ENCODE measurements at places on chromosomes 3 and 15.
A peak's percentile ranks its signal among the peaks of the same experiment; 100 is the strongest.

DNA sequence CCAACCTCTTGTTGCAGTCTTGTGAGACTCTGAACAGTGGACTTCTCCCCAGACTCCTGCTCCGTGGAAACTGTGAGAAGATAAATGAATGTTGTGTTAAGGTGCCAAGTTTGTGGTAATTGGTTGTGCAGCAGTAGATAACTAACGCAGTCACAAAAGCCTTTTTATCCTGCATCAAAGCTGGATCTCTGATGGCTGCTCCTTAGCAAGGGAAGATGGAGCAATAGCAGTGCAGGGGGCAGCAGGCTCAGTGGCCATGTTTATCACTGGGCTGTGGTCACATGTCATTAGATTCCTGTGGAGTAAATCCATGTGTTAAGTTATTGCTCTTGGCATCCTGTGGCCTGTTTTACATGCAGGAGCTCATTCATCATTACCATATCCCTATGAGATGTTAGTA lies 13.5 kb downstream of the CMTM7 start:
- DNase-seq: no peak

GRCh38 chr3:11724615-11725339 lies 81.1 kb upstream of the VGLL4 start:
- DNase-seq: no peak

GRCh38 chr15:29913528-29914135 lies 91.4 kb upstream of the TJP1 start:
- no peak for DNase-seq

GRCh38 chr15:76192715-76193114 lies 118.6 kb downstream of the ETFA start:
- no peak for DNase-seq

DNA sequence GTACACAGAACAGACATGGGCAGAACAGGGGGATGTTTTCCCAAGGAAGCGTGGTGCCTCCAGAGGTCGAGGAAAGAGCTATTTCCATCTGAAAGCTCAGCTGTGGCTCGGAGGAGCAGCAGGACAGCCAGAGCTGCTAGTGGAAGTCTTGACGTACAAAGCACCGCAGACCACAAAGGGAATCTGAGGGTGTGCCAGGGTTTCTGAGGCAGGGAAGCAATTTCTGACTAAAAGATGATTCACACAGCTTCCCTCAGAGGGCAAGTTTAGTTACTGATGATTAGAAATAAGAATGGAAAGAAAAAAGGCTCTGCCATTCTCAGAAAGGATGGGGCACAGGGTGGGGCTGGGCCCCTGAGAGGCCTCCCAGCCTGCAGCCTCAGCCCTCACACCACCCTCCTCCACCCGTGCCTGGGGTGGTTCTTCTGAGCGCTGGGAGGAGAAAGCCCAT lies 45.8 kb upstream of the SEC13 start:
- DNase-seq: no peak

DNA sequence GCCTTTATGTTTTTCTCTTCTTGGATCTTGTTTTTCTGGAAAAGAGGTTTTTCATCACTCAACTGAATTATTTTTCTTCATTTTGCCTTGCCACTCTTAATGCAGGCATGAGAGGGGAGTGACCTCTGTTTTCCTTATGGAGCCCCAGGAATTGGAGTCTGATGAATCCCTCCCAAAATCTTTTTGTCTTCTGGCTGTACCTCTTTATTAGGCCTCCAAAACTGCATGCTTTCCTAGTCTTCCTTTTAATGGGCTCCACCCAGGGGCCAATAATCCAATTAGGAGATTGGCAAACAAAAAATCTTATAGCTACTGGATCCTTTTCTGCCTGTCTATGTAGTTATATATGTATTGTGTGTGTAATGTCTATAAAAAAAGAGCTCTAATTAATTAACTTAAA lies 192.4 kb upstream of the PEX5L start:
- no peak for DNase-seq

- DNase-seq: no peak
These were observed 1491.0 kb downstream of the SI start for GRCh38 chr3:163587342-163587741.

DNA sequence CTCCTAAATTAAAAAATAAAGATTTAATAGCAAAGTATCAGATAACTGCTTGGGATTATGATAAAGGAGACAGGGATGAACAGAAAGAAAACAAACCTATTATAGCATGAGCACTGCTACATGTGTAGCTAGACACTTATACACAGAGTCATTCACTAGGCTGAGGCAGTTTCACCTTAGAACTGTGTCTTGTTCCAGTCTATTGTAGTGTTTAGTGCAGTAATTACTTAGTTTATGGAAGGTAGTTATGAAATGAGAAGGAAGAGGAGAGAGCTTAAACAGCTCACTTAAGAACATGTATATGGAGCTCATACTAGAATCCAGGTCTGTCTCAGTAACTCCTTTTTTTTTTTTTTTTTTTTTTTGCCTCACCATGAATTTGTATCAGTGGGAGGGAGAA lies 441.4 kb downstream of the PDCD6IP start:
- DNase-seq: no peak

GRCh38 chr15:45254405-45254804 lies 2.4 kb downstream of the SLC28A2 start:
- DNase-seq: no peak

- DNase-seq: no peak
These were observed 145.5 kb upstream of the SYNPR start for GRCh38 chr3:63132461-63133250.

GRCh38 chr3:57120451-57121174 lies 44.5 kb downstream of the IL17RD start:
- DNase-seq: no peak

GRCh38 chr3:131224886-131225550 lies 156.6 kb upstream of the NUDT16 start:
- DNase-seq: no peak

DNA sequence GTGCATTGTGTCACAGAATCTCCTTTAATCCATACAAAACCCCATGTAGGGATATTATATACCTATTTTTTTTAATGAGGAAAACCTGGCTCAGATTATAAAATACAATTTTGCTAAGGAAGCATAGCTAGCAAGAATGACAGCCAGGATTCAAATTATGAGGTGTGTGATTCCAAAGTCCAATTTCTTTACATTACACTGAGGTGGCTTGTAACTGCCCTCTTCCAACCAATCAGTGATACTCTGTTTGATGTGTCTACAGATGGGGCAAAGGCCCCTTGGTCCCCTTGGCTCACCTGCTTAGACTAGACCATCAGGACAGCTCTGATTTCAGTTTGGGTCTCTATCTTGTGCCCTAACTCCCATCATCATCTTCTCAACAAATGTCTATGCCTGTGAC lies 120.3 kb upstream of the ADAMTS9 start:
- no peak for DNase-seq

DNA sequence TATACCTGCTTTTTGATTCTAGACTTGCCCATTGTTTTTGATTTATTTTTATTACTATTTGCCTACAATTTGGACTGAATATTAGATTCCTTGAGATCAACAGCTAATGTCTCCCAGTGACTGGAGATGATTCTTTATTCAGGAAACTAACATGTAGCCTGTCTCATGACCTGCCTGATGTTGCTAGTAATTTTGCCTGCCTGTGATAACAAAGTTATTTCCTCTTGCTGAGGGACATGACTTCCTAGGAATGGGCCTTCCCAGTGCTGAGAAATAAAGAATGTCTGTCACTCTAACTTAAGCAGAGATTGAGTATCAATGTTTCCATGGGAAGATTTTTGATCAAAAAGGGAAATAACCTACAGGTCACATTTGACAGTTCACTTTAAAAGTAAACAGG lies 13.4 kb upstream of the NPHP3 start:
- no peak for DNase-seq

DNA sequence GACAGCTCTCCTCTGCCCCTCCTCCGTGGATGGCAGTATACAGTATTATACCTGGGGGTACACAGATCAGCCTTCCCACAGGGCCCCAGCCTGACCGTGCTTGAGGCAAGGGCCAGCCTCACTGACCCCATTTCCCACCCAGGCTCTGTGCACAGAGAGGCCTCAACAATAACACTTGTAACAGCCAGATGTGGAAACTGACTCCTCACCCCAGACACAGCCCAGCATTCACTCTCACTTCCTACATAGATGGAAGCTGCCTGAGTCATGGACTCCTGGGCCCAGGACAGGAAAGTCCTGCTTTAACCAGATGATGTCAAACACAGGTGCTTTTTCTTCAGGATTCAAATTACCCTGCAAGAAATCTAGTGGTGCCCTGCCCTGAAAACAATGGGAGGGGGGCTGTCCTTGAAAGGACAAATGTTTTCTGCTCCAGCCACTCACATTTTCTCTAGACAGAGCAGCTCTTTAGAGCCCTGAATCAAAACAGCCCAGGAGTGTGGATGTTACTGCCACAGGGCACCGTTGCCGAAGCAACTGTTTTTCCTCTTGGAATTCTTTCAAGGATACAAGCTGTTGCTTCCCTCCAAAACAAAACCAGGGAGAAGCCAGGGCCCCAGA lies 16.4 kb downstream of the CCDC12 start:
- DNase-seq: peak; percentile 36

DNA sequence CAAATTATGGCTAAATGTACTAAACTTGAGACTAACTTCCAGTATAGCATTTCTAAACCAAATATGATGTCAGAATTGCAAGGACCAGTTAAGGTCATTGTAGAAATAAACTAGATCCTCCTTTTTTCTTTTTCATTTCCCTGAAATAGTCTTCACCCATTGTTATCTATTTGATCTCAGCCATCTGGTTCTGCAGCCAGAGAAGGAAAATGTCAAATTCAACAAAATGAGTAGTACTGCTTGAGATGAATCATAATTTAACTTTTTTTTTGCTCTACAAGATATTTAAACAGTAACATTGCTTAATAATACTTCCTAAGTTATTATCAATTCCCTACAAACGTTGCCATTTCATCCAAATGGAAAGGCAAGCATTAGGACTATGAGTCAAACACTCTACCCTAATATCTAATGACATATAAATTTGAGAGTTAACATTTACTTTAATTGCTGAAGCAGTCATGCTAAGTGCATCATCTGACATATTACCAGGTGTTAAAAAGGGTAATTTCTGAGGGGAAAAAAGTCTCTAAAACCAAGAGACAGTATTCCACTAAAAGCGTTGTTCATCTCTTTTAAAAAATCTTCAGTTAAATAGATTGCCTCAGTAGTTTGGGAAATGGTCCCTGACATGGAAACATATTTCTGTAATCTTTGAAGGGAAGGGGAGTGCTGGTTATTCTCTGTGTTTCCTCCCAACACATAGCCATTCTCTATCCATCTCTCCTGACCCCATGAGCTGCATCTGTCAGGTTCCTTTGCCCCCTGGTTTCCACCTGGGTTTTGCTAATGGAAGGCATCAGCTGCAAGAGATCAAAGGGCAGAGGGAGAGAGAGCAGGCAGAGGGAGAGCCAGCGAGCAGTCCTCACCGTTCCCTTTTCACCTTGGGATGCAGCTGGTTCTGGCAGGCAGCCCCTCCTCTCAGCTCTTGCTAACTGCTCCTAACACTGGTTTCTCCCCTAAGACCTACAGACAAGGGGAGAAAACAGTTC lies 138.5 kb downstream of the ARPP21 start:
- DNase-seq: no peak

DNA sequence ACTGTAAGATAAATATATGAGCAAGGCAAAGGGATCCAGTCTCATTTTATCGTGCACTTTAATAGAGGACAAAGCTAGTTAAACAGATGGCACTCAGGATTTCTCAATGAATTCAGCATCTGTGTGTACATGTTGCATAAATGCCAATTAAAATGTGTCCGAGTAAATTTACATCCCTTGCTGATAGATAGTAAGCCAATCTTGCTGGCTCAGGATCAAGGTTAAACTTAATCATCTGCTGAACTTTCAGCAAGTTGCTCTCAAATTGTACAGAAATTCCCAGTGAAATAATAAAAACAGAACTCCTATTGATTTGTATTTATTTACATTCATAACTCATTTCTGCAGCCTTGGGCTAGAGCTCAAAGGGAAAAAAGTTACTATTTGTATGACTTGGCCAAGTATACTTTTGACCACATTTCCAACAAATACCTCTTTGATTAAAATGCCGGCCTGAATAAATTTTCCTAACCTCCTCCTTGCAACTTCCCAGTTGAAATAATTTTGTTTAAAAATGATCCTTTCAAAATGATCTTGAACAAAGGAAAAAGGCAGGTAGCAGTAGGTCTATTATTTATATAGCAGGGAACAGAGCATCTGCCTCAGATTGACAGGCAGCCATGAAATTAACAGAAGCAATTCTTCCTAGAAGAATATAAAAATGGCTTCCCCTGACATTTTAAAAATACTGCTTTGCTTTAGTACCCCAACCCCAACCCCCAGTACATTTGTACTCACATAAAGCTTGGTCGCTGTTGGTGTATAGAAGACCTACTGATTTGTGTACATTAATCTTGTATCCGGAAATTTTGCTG lies 1001.9 kb downstream of the ROBO1 start:
- peak; percentile 1 for DNase-seq

- no peak for DNase-seq
These were observed 173.2 kb downstream of the TLE3 start for GRCh38 chr15:69924531-69924930.

GRCh38 chr3:98151241-98151640 lies 4.0 kb downstream of the OR5H14 start:
- DNase-seq: no peak

DNA sequence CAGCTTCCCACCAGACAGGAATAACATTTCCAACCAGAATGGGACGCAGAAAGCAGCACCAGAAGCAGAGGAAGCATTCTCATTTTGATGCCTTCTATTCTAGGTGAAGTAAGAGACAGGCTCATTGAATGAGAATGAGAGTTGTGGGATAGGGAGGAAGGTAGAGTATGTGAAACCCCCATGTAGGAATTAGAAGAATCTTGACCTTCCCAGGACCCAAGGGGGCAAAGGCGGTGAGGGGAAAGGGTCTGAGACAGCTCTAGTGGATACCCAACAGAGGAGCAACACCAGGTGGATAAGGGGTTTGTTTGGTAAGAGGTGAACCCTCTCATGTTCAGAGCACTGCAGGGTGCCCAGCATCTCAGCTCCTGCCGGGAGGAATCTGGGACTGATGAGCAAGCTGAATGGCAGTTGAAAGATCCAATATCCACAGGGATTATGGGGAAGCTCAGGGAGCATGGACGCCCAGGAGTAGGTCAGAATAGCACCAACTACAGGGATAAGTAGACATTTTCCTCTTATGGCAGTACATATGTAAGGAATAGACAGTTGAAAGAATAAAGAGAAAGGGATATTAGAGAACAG lies 77.0 kb downstream of the PLCL2 start:
- DNase-seq: no peak

DNA sequence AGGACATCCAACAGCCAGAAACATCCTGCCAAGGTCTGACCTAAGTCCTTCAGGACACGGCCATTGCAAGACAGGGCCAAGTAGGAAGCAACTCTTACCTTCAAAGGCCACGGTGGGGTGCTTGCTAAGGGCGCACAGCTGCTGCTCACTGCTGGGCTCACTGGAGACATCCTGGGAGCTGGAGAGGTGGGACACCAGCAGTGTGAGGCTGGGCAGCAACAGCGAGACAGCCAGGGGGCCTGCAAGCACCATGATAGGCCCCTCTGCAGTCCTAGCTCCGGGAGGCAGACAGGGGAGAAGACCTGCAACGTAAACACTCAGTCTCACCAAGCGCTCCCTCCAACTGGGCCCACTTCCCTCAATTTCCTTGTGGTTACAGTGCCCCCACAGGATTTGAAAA lies 79.2 kb downstream of the SEMA5B start:
- DNase-seq: no peak

GRCh38 chr3:114958930-114959329 lies 188.2 kb downstream of the ZBTB20 start:
- DNase-seq: no peak

GRCh38 chr3:171860830-171861535 lies 17.8 kb downstream of the TMEM212 start:
- DNase-seq: no peak

- DNase-seq: no peak
These were observed 33.2 kb upstream of the ZFAND6 start for GRCh38 chr15:80026310-80026709.

GRCh38 chr3:195031574-195032003 lies 239.4 kb downstream of the XXYLT1 start:
- no peak for DNase-seq
